T-helper 17 cell (primary cell): ENCODE measurements at places on chromosomes 4 and X.

- no peak for DNase-seq
Observed at GRCh38 chrX:132088864-132089263, 39.0 kb downstream of the FRMD7 start.

DNA sequence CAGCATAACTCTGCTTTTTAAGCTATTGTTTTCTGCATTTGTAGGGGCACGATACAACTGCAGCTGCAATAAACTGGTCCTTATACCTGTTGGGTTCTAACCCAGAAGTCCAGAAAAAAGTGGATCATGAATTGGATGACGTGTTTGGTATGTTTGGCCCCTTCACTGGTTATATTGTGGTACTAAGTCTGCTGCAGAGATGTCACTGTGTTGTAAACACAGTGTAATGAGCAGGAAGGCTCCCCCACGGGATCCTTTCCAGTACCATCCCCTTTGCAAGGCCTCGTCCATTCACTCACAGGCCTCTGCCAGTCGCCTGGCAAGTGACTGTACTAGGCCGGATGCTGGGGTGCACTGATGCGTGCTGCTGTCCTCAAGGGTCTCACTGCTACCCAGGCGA, 13.8 kb downstream of the CYP4V2 start:
- DNase-seq: no peak

- DNase-seq: no peak
Observed at GRCh38 chr4:77877771-77878565, 15.3 kb downstream of the MRPL1 start.

DNA sequence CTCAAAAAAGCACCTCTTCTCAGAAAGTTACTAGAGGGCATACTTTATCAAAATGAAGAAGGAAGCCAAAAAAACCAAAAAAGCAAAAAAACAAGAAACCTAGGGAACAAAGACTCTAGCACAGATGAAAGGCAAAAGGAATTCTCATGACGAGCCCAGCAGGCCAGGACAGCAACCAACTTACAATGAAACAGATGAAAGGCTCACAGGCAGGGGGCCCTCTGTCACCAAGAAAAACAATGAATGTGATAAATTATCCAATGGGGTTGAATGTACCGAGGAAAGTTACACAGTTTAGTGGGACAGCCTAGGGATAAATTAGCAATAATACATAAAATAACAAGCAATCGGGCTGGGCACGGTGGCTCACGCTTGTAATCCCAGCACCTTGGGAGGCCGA, 79.0 kb downstream of the GPR82 start:
- no peak for DNase-seq

- no peak for DNase-seq
Observed at GRCh38 chr4:154707877-154708276, 35.9 kb upstream of the LRAT start.
